ENCODE measurements at places on chromosomes 13 and 19. TPM values are rescaled to one million over a fixed set of nuclear protein-coding genes. Genes with fewer than 3 reads are reported as not detected.
A peak's percentile ranks its signal among the peaks of the same experiment; 100 is the strongest.

SIAH3 gene
- polyA plus RNA-seq = 0.02 TPM

HTR2A gene
- not detected for polyA plus RNA-seq

- peak; percentile 84 for DNase-seq
Observed at GRCh38 chr13:44974056-44974793, 15.0 kb downstream of the NUFIP1 start.

DNA sequence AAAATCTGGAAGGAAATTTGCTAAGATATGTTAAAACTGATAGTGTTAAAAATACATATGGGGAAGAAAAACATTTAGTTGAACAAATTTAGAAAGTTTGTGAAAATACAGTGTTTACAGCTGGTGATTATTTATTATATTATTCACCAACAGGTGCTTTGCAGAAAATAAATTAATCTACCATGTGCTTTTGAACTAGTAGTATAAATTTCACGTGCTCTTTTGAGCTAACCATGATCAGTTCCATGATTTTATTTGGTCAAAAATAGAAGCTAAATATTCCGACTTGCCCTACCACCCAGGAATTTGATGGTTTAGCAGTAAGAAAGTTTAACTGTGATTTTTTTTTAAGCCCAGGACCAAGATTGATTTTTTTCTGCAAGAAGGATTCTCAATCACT, 113.3 kb downstream of the SPRY2 start:
- DNase-seq = no peak

GRCh38 chr19:55014714-55015113, 23.4 kb downstream of the GP6 start:
- DNase-seq = peak; percentile 31

NOTCH3 gene
- polyA plus RNA-seq = 0.63 TPM

All from endothelial cell of umbilical vein (primary cell).